ENCODE measurements at places on chromosomes 6 and 20.
A peak's percentile ranks its signal among the peaks of the same experiment; 100 is the strongest.

GRCh38 chr6:165774903-165775601, 112.0 kb upstream of the PDE10A start:
- peak; percentile 97 for DNase-seq

- no peak for DNase-seq
These were observed 63.0 kb downstream of the NCOA7 start for GRCh38 chr6:125853756-125854155.

GRCh38 chr6:11492464-11493290, 44.9 kb upstream of the TMEM170B start:
- no peak for DNase-seq

GRCh38 chr20:19497064-19497463, 261.0 kb upstream of the RIN2 start:
- DNase-seq = no peak

GRCh38 chr6:46135176-46135575, 5.4 kb downstream of the ENPP4 start:
- DNase-seq = no peak

DNA sequence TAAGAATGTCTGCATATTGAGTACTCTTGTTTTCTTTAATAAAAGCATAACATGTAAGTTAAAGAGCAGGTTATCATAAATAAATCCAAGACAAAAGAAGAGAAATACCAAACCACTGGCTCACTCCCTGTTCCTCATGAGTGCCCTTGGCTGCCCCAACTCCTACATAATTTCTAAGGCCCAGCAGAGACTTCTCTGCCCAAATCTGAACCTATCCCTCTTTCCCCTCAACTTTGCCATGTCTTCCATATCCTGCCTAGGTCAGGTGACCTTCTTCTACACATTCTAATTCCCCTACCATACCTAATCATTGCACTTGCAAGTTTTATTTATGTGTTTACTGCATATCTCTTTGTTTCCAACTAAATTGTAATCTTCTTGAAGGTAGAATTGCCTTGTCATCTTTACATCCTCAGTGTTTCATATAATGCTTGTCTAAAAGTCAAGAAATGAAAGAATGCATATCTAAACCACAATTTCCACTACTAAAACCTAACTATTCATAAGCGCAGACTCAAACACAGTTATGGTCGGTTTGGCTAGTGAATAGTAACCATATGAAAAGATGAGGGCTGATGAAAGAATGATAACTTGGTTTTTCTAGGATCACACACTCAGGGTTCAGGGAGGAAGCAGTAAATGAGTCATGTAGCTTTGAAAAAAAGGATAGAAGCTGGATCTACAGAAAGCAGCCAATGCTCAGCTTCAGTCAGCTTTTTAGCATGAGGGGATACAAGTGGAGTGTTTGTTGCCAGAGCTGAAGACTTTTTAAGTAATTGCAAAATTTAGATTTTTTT, 53.3 kb upstream of the EYA4 start:
- no peak for DNase-seq

GRCh38 chr6:3797231-3798054, 45.9 kb upstream of the PXDC1 start:
- no peak for DNase-seq

DNA sequence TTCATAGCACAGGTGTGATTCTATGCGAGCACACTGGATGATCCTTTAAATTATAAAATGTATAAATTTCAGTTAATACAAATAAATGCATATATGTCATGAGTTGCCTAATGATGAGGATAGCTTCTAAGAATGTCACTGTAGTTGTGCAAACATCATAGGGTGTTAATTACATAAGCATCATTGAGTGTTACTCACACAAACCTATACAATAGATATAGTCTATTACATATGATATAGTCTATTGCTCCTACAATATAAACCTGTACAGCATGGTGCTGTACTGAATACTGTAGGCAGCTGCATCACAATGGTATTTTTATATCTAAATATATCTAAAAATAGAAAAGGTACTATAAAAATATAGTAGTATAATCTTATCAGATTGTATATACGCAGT, 159.0 kb downstream of the PTPRK start:
- DNase-seq = no peak

DNA sequence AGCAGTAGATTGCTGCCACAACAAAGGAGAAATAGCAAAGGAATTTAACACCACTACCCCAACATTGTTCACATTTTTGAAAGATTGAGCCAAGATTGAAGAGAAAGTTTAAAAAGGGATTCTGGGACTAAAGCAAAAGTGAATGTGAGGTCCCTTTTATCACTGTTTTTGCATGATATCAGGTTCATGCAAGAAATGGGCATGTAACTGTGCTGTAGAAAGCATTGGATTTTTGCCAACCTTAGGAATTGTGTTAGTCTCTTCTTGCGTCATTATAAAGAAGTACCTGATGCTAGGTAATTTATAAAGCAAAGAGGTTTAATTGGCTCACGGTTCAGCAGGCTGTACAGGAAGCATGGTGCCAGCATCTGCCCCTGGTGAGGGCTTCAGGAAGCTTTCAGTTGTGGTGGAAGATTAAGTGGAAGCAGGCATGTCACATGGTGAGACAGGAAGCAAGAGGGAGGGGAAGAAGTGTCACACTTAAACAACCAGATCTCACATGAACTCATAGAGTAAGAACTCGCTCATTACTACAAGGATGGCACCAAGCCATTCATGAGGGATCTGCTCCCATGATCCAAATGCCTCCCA, 4.6 kb upstream of the GJB7 start:
- DNase-seq = no peak

DNA sequence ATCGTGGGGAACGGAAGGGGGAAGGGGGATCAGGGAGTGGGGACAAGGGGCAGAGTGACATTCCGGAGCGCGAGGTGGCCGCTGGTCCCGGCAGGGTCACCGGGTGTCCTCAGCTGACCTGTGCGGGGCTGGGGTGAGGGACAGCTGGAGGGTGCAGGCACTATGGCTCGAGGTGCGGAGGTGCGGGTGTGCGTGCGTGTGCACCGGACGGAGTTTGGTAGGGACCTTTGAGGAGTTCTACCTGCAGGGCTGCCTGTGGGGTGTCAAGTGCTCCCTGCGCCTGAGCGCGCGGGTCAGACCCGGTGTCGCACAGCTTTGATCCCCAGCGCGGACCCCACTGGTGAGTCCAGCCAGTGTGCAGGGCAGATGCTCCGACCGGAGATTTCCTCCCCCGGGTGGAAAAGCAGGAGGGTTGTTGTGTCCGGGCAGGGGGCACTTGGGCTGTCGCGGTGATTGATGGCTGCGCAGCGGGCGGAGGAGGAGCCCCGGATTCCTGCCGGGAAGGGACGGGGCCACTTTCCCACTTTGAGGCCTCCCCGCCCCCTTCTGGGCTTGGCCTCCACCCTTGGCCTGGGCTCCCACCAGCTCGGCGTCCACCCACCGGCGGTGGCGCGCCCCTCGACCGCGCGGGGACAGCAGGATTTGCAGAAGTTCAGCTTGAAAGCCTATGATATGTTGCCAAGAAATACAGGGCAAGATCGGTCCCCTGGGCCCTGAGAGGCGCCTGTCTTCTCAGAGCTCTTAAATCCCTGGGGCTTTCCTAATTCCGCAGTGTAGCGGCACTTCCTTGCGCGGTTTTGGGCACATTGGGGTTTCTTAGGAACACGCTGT, 658 bp downstream of the RIN2 start:
- DNase-seq = no peak

GRCh38 chr20:23161968-23162696, 76.0 kb upstream of the CD93 start:
- peak; percentile 83 for DNase-seq

GRCh38 chr20:41371371-41371770, 4.8 kb upstream of the EMILIN3 start:
- no peak for DNase-seq
